ENCODE measurements at places on chromosomes 2 and 18.

DNA sequence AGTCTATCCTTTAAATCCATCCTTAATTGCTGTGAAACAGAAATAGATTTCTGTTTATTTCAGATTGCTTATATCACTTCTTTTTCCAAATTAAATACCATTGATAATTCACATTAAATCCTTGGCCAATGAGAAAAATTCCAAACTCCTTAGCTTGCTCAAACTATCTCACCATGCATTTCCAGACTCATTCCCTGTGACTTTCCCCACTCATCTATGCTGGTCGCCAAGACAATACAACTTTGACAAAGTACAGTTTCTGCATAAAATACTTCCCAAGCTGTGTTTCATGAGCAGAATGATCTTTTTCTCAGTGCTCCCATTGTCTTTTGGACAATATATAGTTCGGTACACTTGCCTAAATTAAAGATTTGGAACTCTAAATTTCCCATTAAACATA lies 575.6 kb downstream of the CPS1 start:
- no peak for DNase-seq

DNA sequence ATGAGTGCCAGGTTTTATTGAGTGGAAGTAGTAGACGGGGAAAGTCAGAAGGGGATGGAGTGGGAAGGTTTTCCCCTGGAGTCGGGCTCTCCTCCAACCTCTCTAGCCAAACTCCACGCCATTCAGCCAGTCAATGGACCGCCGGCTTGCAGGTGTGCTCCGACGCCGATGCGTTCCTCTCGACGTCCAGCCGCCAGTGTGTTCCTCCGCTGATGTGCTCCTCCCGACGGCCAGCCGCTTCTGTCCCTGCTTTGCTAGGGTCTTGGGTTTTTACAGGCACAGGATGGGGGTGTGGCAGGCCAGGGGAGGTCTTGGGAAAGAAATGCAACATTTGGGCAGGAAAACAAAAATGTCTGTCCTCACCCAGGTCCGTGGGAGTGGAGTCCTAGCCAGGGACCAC lies 94.3 kb upstream of the TEX51 start:
- no peak for DNase-seq

GRCh38 chr2:62215306-62216064 lies 19.6 kb downstream of the B3GNT2 start:
- DNase-seq = no peak

DNA sequence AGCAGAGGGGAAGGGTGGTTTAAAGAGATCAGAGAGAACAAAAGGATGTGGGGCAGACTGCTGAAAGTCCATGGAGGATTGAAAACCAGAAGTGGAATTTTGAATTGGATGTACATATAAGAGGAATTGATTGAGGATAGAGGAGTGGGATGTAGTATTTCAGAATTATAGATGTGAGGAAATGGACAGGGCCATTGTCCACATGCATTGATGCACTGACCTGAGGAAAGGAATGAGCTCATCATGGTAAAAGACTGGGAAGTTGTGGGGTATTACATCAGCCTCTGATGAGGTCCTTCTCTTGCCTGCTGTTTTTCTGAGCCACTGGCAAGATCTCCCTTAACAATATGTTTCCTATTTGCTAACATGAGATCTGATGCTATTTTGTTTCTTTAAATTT lies 365.7 kb upstream of the FANCL start:
- no peak for DNase-seq

DNA sequence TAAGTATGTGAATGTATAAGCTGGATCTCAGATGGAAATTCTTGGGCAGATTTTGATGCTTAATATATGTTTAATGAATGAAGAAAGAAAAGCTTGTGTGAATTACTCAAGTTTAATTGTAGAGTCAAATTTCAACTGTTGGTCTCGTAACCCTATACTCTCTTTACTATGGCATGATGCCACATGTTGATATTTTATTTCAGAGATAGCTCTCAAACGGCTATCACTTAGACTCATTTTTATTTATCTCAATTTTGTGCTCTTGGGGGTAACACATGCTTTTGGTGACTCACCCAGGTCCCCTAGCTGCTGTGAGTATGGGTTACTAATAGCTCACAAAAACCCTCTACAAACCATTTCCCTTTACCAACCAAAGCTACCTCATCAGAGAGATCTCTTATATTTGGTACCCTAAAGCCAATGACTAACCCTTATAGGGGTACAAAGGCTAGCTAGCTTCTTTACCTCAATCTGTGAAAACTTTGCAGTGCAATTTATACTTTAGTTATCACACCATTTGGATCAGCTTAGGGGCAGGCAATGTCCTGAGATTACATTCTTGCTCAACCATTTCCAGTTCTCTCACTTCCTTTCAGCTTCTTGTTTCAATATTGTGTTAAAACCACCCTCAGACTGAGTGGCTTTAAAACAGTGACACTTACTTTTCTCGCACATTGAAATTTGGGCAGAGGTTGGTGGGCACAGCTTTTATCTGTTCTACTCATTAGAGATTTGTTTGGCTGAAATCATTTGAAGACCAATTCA lies 240.3 kb downstream of the CDH7 start:
- no peak for DNase-seq

GRCh38 chr2:82120115-82120514 lies 1815.6 kb upstream of the LRRTM1 start:
- no peak for DNase-seq

GRCh38 chr2:127953849-127954248 lies 68.1 kb upstream of the AMMECR1L start:
- no peak for DNase-seq

DNA sequence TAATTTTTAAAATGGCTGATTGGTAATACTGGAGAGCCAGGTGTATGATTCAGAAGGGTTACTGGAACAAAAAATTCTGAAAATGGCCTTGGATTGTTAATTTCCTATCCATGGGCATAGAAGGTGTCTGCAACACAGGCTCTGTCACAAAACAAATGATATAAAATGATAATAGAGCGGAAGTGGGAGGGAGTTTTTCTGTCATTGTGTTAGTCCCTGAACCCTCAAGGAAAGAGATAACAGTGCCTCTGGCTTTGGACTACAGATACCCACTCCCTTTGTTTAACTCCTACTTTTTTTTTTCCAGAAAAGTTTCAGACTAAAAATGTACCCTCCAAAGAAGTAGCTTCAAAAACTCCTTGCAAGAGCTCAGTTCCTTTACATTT lies 28.0 kb upstream of the YES1 start:
- no peak for DNase-seq

DNA sequence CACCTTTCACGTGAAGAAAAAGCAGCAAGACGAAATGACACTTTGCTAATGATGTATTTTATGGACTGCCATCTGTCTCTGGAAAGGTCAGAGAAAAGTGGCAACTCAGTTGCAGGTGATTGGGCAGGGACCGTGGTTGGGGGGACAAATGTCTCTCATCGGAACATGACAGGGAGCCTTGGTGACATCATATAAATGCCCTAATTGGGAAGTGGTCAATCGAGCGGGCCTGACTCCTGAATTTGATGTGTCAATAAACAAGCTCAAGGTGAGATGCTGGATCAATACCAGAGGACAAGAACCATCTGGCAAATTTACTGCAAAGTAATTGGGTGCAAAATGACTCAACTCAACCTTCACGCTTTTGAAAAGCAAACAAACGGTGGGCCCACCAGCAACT lies 151.9 kb upstream of the SKOR2 start:
- DNase-seq = no peak

DNA sequence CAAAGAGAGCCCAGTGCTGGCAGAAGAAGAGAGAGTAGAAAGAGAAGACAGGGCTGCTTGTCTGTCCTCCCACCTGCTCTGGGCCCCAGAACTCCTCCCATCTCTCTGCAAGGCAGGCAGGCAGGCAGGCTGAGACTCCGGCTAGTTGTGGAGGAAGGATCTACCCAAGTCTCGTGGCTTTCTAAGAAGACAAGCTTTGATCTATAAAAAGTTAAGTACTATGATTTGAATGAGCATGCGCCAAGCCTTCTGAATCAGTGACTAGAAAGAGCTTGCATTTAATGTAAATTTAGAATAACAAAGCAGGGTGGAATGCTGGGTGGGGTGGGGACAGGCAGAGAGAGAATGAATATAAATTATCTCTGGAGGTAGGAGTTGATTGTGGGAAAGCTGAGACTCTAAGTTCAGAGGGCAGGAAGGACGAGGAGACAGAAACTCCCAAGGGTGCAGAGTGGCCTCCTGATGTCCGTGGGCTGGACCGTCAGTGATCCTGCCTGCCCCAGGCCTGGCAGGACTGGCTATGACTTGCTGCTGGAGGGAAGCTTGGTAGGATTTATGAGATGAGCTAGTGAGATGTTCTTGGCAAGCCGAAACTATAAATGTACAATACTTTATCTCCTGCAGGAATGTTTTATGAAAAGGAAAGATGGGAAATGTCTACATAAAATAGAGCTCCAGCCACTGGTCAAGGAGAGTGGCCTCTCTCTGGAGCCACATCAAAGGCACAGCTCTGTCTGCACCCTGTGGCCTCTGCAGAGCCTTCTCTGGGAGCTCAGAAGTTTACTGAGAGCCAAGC lies 447.5 kb downstream of the TNS1 start:
- no peak for DNase-seq

GRCh38 chr2:80560326-80560725 lies 255.8 kb upstream of the LRRTM1 start:
- DNase-seq = no peak

DNA sequence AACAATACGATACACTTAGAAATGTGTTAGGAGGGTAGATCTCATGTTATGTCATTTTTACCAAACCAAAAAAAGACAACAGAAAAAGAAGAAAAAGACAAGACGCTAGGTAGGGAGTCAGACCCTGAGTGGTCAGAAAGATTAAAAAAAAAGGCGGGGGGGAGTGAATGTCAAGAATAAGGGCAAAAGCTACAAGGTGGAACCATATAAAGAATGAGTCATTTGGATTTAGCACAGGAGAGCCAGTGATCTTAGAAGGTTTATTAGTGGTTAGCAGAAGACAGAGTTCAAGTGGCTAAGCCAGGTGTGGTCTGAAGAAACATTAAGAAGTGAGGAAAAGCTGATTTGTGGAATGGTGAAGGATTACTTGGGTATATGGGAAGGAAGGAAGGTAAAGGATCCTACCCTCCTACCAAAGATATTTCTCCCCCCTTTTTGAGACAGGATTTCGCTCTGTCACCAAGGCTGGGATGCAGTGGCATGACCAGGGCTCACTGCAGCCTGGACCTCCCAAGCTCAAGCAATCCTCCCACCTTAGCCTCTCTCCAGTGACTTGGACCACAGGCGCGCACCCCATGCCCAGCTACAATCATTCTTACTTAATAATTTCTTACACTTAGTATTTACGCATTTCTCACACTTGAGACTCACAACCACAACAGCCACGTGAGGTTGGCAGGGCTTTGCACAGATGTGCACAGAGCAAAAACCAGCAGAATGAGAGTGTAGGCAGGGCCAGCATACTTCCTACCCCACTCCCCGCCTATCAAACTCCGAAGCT lies 2.6 kb downstream of the DSC2 start:
- DNase-seq = no peak

DNA sequence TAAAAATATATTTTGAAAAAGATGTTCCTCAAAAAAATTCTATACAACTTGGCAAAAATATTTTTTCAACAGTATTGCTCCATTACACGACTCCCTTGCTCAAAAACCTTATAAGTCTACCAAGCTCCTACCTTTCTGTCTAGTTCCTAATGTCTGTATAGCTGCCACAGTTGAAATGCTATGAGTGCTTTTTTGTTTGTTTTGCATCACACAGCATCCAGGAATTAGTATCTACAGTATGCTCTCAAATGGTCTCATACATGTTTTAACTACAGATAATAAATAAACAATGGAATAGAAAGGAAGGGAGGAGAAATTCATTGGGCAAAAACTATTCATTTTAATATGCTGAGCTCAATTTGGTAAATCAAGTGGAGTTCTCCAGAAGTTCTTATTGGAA lies 17.3 kb downstream of the ACADL start:
- no peak for DNase-seq

DNA sequence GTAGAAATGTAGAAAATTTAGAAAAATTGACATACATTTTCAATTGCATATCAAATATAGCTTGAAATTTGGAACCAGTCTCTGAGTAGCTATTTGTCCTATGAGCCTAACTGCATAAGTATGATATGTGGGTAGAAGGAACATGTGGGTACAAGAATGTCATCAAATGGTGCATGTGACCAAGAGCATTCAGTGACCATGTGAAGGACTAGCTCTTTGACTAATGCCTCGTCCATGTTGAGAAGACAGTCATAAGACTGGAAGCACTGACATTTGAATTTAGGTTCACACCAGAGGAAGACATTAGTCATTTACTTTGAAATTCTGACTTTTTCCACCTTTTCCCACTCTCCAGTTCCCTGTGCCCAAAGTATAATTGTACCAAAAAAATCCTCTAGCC lies 12.6 kb downstream of the MRPL44 start:
- no peak for DNase-seq

GRCh38 chr18:77071061-77071460 lies 61.5 kb downstream of the MBP start:
- DNase-seq = no peak

- no peak for DNase-seq
Observed at GRCh38 chr2:212441141-212441540, 97.5 kb downstream of the ERBB4 start.

DNA sequence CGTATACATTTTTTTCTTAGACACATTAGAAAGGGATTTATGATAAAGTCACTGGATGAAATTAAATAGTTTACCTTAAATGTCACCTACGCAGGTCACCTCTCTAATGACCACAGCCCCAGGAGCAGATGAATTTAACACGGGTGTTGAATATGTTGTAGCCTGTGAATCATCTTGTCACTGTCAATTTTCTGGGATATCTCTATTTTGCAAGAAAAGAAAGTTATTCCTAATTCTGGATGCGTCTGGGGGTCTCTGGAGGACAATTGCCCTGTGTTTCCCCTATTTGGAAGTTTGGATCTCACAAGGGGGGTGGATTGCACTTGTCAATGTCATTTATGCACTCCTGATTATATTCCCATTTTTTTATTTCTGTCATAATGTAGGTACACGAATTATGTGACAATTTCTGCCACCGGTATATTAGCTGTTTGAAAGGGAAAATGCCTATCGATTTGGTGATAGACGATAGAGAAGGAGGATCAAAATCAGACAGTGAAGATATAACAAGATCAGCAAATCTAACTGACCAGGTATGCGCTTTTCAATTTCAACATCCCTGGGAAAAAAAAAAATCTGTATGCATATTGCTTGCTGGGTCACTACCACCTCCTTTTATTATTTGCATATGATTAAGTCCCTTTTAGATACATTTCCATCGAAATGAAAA lies 7.7 kb downstream of the MEIS1 start:
- no peak for DNase-seq

GRCh38 chr2:9030841-9031240 lies 27.4 kb upstream of the MBOAT2 start:
- no peak for DNase-seq

DNA sequence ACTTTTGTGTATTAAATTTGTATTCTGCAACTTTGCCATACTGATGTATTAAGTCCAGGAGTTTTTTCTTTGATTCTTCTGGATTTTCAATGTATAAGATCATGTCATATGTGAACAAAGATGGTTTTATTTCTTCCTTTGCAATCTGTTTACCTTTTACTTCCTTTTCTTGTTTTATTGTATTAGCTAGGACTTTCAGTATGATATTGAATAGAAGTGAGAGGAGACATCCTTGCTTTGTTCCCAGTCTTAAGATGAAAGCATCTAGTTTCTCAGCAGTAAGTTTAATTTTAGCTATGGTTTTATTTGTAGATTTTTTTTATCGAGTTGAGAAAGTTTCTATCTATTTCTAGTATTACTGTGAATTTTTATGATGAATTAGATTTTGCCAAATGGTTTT lies 25.5 kb downstream of the VRK2 start:
- DNase-seq = no peak
